ENCODE measurements at places on chromosomes 1 and 21.

DNA sequence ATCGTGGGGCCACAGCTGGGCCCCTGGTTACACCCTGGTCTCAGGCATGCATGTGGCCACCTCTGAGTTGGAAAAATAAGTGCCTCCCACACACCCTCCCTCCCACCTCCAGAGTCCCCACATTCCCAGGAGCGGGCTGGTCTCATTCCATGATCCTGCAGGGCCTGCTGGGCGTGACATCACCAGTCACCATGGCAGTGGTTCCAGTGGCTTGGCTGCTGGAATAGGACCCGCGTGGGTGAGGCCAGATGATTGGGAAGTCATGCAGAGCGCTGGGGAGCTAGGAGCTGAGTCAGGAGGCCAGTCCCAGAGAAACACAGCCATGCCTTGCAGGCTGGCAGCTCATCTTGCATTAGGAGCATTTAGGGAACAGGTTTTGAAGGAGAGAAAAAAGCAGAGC, 125.4 kb upstream of the TMEM51 start:
- DNase-seq, result no peak

DNA sequence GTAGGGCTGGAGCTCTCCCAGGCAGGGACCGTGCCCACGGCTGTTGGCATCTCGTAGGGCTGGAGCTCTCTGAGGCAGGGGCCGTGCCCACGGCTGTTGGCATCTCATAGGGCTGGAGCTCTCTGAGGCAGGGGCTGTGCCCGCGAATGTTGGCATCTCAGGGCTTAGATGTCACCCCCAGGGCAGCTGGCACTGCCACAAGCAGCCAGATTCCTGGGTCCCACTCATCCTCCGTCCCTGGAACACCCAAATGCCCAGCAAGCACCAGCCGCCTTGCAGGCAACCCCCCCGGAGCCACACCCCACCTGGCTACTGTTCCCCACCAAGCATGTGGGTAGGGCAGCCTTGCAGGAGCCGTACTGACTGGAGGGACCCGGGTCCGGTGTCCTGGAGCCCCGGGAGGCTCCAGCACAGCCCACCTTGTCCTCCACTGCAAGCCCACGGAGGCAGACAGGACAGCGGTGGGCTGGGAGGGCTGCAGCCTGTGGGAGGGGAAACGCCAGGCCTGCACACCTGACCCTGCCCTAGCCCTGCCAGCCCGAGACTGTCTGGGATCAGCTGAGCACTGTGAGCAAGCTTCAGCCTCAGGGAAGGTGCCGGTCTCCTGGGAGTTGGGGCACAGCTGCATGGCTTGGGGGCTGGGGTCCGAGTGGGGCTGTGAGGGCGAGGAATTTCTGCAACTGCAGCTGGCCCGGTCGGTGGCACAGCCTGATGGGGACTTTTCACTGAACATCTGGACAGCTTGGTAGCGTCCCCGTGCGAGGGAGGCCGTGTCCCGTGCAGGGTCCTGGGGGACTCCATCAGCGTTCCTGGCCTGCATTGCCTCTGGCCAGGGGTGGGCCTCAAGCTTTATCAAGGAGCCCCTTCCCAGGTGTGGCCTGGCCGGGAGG, 53.6 kb downstream of the COL18A1 start:
- DNase-seq, result no peak

- DNase-seq, result no peak
Observed at GRCh38 chr1:106080608-106081325, 975.7 kb upstream of the PRMT6 start.

- DNase-seq, result no peak
Observed at GRCh38 chr1:31714442-31715086, 10.7 kb upstream of the COL16A1 start.

DNA sequence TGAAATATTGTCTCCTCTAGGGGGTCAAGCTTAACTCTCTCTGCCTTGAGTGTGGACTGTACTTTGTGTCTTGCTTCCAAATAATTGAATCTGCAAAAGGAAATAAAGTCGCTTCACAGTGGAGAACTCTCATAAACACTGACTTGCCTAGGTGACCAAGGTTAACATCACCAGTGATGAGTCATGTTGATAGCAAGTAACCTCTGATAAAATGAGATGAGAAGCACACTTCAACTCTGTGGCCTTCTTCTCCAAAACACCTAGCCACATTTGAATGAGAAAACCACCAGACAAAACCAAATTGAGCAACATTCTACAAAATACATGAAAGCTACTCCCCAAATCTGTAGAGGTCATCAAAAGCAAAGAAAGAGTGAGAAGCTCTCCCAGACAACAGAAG, 37.6 kb downstream of the PDE4B start:
- no peak for DNase-seq

DNA sequence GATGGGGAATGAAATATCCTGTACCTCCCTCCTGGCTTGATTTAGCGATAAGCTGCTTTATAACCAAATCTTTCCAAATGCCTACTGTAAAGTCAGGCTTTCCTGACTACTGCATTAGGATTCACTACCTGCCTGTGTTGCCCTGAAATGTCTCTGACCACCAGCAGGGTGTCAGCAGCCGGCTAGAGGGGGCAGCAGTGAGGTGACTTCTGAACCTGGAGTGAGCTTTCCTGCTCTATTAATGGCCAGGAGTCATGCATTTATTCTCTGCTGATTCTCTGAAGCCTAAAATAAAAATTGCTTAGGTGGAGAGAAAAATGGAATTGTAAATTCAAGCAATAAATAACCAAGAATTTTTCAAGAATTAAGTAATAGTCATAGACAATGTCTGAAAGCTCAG, 2.5 kb downstream of the BACE2 start:
- DNase-seq, result no peak

DNA sequence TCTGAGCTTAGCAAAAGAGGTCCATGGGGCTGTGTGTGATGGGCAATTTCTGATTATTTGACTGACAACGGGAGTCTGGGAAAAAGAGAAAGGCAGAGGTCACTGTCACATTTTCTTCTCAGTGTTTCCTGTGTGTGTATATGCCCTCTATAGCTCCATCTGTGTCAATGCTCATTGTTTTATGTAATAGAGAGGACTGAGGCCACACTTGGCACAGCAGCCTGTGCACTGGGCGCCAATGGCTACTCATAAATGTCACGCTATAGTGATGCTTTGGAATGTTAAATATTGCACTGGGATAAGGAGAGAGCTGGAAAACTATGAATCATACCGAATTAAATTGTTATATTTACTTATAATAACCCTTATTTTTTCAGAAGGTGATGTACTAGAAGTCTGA, 365.4 kb downstream of the NEGR1 start:
- DNase-seq, result no peak

GRCh38 chr1:29960156-29960755, 723.9 kb downstream of the PTPRU start:
- no peak for DNase-seq

- DNase-seq, result no peak
Observed at GRCh38 chr1:13916530-13916929, 216.5 kb downstream of the PRDM2 start.

- no peak for DNase-seq
Observed at GRCh38 chr21:35720208-35720731, 340.1 kb downstream of the SETD4 start.
